ENCODE measurements at places on chromosomes 5 and 9.
A peak's percentile ranks its signal among the peaks of the same experiment; 100 is the strongest.

DNA sequence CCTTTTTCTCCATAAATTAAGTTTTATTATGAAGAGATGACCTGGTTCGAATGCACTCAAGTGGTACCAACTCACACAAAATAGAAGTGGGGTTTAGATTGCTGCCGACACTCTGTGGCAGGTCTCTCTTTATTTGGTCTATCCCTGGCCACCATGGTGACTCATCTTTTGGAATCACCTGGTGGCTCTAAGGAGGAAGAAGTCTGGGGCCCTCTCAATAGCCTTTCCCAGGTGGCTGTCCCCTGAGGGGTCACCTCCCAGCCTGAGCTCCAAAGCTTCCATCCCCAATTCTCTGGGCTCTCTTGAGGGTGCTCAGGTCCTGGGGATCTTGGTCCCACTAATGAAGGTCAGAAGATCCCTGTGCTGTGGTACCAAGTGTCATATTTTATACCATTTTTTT lies 136.8 kb downstream of the MVB12B start:
- DNase-seq = no peak

DNA sequence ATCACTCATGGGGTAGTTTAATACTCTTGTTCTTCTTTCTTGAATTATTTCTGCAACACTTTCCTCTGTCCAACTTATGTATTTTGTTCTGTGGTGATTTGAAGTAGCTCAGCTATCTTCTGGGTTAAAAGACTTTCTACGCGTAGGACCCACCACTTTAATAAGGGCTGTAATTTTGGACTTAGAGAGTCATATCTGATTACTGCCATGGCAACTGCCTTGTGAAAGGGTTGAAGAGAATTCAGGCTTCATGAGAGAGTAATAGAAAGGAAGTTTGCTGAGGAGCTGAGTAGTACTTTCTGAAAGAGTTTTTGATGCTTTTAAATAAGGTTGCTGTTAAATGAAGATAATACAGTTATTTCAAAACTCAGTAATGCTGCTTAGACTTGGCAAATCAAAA lies 89.5 kb downstream of the TLE4 start:
- no peak for DNase-seq

- DNase-seq = no peak
These were observed 334.1 kb downstream of the ZSWIM6 start for GRCh38 chr5:61666064-61666621.

DNA sequence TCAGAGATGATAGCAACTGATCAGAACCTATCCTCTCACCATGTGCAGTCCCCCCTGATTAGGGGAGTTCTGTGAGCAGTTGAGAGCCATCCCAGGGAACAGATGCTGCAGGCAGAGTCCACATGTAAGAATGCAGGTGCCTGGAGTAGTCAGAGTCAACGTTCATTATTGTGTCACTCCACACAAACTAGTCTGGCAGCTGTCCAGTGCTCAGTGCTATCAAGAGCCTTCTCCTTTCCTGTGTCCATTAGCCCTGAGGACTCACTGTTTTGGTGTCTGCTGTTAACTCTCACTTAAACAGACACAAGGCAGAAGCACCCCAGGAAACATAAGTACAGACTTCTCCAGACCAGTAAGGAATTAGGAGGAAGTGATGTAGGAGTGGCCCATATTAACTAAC lies 2.5 kb downstream of the SH3TC2 start:
- peak; percentile 49 for DNase-seq

DNA sequence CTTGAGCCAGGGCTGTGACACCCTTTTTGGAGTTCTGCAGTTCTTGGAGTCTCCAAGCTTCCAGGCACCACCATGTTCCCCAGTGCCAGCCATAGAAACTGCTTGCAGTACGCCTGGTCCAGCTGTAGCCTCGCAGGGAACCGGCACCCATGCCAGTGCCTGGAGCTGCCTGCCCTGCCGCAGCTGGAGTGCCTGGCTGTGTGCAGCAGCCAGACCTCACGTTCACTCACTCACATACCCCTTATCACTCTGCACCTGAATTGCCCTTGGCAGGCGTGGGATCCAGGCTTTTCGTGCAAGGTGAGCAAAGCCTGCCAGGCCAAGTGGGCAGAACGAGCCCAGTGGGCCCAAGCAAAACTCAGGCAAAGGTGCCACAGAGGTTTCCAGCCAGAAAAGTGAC lies 77.8 kb upstream of the SHB start:
- no peak for DNase-seq

GRCh38 chr9:119322184-119322583 lies 47.1 kb downstream of the BRINP1 start:
- DNase-seq = no peak

DNA sequence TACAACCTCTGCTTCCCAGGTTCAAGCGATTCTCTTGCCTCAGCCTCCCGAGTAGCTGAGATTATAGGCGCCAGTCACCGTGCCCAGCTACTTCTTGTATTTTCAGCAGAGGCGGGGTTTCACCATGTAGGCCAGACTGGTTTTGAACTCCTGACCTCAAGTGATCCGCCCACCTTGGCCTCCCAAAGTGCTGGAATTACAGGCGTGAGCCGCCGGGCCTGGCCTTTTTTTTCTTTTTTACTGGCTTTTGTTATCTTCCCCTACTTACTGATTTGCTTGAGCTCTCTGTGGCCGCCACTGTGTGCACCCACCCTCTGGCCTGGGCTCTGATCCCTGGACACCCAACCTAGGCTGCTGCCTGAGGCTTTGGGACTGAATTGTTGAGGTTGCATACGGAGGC lies 60.3 kb downstream of the ANKRD33B start:
- no peak for DNase-seq

DNA sequence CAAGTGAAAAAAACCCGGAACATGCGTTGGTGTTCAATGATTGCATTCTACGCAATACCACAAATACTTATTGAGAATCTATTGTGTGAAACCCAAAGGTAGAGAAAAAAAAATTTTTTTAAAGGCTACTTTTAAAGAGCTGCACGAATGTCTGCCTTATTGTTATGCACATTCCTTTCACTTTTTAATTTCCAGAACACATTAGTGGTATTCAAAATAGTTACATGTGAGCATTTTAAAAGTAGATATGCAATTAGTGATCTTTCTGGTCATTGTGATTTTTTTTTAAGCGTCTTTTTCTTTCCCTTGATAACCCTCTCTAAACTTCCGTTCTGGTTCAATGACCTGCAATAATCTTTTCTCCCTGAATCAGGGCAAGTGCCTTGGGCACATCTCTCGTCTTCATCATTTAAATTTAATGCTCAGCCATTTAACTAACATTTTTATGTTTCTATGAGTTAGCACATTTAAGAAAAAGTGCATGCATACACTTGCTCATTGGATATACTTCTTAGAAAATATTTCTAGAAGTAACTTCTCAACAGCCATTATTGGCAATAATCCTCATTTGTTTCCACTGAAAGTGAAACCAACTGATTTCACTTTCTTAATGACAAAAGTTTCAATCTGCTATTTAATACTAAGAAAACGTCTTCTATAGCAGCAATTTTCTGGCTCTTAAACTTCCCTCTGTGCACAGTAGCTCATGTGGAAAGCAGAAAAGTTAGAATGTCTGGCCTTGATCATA lies 80.3 kb downstream of the CDH6 start:
- no peak for DNase-seq

DNA sequence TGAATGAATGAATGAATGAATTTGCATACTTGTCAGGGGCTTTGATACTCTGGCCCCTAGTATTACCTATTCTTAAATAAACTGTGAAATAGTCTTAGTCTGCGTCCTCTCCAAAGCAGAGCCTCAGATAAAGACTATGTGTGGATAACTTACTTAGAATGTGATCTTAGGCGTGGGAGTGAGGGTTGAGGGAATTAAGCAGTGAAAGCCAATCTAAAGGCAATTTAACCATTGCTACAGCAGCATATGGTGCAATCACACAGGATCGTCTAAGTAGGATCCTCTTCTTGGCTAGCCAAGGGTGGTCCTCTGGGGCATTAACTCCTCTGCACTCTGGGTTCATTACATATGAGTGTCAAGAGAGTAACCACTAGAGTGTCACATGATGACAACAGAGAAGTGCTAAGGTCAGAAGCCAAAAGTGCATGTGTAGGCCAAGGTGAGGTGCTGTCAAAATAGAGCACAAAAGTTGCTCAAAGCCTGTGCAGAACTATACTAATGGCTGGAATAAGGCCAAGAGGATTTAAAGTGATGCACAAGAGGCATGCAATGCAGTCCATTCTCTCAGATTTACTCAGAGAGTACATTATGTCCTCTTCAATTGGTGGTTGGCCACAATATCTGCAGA lies 274.4 kb upstream of the SEMA6A start:
- DNase-seq = no peak

- DNase-seq = no peak
These were observed 38.5 kb downstream of the TLE1 start for GRCh38 chr9:81650586-81651515.

GRCh38 chr5:29061381-29061780 lies 2023.0 kb upstream of the CDH9 start:
- DNase-seq = peak; percentile 44

DNA sequence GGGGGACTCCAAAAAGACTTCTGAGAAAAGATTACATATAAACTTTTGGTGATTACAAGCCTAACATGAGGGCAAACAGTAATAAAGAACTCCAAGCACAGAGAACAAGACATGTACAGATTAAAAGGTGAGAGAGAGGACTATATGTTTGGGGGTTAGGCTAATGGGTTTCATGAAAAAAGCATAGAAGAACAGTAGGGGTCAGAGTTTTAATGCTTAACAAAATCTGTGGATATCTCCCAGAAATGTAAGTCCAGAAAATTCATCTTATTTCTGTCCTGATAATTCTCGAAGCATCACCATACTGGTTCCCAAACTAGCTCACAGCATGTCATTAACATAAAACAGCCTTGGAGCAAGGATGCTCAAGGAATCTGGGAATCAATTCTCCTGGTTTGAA lies 137.2 kb downstream of the ARRDC3 start:
- no peak for DNase-seq

DNA sequence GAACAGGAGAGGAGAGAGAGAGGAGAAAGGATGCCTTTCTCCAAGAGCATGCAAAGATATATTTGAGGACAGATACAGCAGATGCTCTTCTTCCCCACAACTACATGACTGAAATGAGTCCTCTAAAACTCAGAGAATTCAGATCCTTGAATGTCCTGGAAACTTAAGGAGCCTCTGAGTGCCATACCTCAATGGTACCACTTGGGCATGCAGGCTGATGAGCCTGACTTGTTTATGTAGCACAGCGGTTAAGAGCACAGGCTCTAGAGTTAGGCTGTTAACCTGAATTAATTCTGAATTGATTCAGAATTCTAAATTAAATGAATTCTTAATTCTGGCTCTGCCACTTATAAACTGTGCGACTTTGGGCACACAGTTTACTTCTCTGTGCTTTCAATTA lies 5.7 kb downstream of the PLPPR1 start:
- no peak for DNase-seq

GRCh38 chr9:24939109-24939850 lies 393.6 kb upstream of the IZUMO3 start:
- peak; percentile 65 for DNase-seq

GRCh38 chr9:31210978-31211570 lies 1173.4 kb upstream of the ACO1 start:
- DNase-seq = no peak

- DNase-seq = no peak
These were observed 497.2 kb downstream of the MAT2B start for GRCh38 chr5:164002628-164003027.

DNA sequence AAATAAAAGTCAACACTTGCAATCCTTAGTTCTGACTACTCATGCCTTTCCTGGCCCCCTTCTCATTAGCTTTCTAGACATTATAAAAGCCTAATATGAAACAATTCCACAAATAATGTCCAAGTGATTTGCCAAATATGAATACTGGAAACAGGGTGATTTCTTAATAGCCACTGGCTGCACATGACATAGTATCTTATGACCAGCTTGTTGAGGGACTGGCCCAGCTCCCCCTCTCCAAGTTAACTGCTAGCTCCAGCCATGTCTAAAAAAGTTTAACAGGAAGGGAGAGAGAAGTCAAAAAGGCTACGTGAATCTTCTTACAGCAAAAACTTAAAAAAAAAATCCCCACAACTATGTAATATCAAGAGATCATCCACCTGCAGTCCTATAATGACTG lies 1.5 kb downstream of the CERT1 start:
- DNase-seq = no peak

GRCh38 chr5:97088774-97089148 lies 53.6 kb downstream of the LIX1 start:
- no peak for DNase-seq

GRCh38 chr5:160030631-160031377 lies 21.9 kb downstream of the TTC1 start:
- DNase-seq = peak; percentile 15

Data from COR-L47 (cell line).